ENCODE measurements at places on chromosomes 2 and 18.

DNA sequence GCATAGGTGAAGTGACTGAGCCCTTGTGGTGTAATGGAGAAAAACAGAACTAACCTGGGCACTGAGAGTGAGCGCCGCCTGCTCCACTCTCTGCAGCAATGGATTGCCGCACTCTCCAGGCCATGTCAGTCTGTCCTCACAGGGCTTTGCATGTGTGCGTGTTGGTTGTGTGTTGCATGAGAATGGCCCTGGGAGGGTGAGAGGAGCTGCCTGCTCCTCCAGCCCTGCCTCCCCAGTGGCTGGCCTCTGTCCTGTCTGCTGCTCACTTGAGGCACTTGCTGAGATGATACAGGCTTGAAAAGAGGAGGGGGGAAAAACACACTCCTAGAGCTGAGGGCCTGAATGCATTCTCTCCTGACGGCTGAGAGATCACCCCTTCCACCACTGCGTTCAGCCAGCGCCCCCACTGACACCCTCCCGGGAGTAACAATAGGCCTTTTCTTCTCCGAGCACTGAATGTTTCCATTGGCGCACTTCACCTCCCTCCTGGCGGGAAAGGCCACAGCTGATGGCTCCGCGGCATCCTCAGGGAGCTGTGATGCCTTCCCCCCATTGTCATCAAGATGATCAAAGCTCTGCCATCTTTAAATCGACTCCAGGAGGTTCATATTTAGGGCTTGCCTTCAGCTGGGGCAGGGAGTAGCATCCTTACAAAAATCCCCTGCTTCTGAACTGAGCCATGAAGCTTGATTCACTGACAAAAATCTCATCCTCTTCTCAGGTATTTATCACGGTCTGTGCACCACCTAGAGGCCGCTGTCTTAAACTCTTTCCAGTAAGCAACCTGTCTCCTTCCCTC lies 49.9 kb upstream of the DAPL1 start:
- no peak for DNase-seq

DNA sequence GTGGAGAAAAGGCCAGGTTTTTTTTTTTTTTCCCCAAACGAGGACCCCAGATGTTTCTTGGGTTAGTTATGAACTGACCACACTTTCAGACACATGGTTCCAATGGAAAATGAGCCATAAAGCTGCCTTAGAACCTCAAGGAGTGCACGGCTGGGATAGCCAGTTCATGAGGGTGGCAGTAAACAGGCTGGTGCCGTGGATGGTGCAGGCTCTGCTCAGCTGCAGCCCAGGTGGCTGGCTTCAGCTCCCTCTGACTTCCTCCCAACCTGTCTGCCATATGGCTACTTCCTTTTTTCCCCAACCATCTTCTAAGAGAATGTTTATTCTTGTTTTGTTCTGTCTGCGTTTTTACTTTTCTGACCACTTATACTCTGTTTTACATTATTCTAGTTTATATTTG lies 109.8 kb upstream of the LMAN1 start:
- no peak for DNase-seq

DNA sequence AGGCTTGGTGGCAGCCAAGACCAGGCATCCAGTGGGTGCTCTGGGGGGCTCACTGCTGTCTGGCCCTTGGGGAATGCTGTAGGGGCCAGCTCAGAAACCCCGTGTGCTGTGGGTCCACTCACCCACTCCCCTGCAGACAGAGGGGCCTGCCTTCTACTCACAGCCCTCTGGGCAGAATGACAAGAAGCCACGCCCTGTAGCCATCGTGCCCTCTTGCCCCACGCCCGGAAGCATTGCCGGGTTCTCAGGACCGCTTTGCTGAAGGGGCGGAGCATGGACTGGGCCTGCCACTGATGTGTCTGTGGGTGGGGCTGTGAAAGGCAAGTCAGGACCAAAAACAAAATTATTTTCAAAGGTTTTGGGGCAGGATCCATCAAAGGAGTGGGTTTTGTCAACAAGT lies 27.8 kb downstream of the GLI2 start:
- DNase-seq = no peak

GRCh38 chr2:217218269-217219163 lies 358.7 kb upstream of the TNP1 start:
- DNase-seq = peak; percentile 69

DNA sequence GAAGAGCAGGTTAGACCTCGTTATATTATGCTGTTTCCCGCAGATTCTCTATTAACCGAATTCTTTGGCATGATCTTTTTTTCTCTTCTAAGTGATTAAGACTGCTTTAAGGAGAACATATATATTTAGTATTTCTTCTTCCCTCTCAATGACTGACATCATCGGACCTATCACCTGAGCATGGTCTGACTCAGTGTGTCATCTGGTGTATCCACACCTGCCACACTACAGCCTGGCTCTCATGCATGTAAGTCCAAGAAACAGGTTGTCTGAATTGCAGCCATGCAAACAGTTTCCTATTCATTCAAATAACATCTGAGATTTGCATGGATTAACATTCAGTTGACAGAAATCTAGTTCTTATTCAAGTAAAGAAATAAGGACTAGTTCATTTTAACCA lies 55.1 kb upstream of the CWC22 start:
- no peak for DNase-seq

DNA sequence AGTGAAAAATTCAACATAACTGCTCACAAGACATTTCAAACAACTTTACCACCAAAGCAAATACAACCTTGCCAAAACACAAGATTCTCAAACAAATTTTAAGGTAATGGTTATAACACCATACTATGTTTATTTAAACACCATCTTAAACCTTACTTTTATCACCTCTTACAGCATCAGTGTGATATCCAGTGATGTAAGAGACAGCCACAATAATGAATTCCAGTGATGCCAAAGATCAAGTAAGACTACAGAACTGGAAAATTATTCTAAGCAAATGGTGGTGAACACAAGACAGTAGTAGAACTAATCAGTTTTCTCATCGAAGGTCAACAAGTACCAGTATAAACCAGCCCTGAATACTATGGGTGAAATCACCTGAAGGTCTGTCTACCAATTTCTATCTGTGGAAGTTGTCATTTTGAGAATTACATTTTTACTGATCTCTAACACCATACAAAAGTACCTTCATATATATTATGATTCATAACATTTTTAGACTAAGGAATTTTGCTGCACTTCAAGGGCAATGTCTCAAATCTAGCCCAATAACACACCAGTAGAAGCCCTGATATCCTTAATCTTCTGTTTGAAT lies 146.2 kb downstream of the RBMS1 start:
- DNase-seq = no peak

DNA sequence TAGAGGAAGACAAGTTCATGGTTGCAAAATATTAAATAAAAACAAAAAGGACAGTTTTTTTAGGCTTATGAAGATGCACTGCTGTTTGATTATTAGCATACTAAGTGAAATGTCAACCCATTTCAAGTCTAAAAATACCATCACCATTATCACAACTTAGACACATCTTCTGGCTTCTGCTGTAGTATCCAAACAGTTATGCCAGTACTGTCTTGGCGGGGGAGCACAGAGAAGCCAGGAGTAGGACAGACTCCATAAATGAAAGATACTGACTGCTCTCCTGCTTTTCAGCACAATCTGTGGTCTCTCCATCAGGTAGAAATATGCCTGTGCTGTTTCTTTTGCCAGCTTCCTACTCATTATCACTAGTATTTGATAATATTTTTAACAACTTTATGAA lies 179.2 kb upstream of the DSEL start:
- no peak for DNase-seq

DNA sequence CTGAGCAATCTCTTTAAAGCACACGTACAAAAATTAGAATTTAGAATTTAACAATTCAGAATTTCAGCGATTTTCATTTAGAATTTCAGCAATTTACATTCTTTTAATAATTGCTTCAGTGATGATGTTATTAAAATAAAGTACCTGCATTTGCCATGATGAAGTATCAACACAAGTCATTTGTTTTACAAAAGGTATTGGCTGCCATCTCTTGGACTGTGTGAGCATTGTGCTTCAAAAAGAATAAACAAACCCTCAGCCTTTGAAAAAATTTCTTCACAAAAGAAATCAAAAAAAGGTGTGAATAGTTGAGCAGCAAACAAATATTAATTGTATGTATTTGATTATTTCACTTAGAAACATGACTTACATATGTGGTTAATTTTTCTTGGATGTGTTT lies 27.1 kb upstream of the ZC3H15 start:
- DNase-seq = no peak

All from GM06990 (cell line).